ENCODE measurements at places on chromosomes 3 and 15. TPM values are rescaled to one million over a fixed set of nuclear protein-coding genes. Genes with fewer than 3 reads are reported as not detected.

Gene C3orf22
- not detected for total RNA-seq

Gene DPPA4
- not detected for total RNA-seq

Gene ATP2B2
- not detected for total RNA-seq

Gene POLR2H
- 97.8 TPM for total RNA-seq

Gene ROPN1
- total RNA-seq: not detected

Gene ARL14
- total RNA-seq: not detected

Gene CYP8B1
- not detected for total RNA-seq

Gene TFG
- 36.1 TPM for total RNA-seq

Gene SNX22
- total RNA-seq: 0.20 TPM
